ENCODE measurements at places on chromosomes 5 and 9.

- no peak for DNase-seq
These were observed 204.3 kb downstream of the PIK3R1 start for GRCh38 chr5:68419637-68420452.

- DNase-seq = no peak
These were observed 156.4 kb downstream of the EDIL3 start for GRCh38 chr5:84228266-84228665.

DNA sequence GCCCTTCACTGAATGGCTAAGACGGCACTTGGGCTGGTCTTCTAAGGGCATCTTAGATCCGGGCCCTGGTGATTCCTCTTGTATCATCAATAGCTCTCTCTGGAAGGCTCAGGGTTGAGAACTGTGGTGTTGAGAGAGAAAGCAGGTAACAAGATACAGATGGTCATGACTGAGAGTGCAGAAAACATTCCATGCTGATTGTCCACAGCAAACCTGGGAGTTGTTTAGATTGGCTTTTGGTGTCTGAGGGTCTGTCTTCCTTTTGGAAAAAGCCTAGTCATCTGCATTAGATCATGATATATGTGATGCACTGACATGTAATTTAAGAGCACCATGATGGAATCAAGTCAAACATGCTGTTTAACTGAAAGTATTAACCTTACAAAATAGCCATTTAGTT lies 331.9 kb downstream of the ADAMTS6 start:
- DNase-seq = no peak

GRCh38 chr9:103872811-103873210 lies 221.3 kb upstream of the SMC2 start:
- no peak for DNase-seq

DNA sequence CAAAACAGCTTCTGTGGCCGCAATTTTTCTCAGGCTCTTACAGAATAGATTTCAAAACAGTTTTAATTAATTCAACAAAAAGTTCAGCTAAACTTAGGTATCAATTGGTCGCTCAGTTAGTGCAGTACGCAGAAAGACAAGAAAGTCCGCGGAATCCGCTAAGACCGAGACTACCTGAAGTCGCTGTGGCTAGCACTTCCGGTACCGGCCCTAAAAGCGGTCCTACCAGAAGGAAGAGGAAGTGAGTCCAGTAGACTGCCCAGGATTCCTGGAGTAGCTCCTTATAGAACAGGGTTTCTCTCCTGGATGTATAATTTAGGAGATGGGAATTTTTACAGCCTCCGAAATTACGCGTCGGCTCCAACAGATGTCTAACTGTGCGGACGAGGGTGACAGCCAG lies 16.6 kb upstream of the PCDHB2 start:
- no peak for DNase-seq

- DNase-seq = no peak
These were observed 963 bp upstream of the CAST start for GRCh38 chr5:96660971-96661854.

- no peak for DNase-seq
These were observed 46.7 kb downstream of the SAR1B start for GRCh38 chr5:134585966-134586365.

- no peak for DNase-seq
These were observed 9.5 kb downstream of the EXOSC3 start for GRCh38 chr9:37775216-37775919.

- DNase-seq = no peak
These were observed 6.2 kb upstream of the SCAMP1 start for GRCh38 chr5:78354066-78354670.

DNA sequence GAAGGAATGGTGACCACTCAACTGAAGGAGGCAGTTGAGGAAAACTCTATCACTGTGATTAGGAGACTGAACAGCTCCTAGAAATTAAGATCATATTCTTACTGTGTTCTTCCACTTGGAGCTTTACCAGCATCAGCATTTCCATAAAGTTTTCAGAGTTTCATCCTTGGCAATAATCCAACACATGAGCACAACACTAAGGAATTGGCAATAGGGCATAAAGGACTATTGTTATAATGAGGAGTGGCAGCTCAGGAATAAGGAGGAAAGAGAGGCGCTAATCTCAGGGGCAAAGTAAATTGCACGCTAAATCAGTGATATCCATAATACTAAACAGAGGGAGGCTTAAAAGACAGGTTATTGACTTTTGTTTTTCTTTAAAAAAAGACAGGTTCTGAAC lies 338.9 kb downstream of the EFNA5 start:
- no peak for DNase-seq

DNA sequence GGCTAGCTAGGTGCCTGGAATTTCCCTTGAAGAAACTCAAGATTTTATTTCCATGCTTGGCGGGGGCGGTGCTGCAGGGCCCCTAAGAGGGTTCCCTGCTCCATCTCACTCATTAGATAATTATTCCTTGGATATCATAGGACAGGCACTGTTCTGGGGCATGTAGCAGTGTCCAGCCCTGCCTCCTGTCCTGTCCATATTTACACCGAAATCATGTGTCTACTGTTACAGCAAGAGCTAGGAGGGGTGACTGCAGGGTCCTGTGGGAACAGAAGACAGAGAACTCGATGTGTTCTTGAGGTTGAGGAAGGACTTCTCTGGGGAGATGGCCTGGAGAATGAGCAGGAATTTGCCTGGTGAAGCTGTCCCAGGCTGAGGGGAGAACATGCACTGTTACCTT lies 96.6 kb downstream of the CYFIP2 start:
- DNase-seq = no peak

GRCh38 chr5:105782501-105782900 lies 1888.2 kb downstream of the EFNA5 start:
- DNase-seq = no peak

DNA sequence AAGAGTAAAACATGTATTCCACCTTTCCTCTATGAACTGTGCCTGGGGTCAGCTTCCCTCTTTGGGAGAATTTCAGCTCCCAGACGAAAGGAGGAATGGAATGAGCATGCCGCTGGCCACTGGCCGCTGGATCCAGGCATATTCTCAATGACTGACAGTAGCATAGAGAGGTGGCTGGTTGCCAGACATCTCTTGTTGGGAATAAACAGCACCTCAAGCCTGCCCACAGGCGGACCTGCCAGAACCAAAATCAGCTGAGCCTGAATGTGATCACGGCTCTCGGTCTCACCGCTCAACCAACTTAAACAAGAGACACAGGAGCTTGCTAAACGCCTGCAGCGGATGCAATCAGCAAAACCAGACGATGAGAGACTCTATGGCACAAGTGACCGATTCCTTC lies 20.6 kb downstream of the TBC1D9B start:
- DNase-seq = no peak

GRCh38 chr5:96648593-96648992 lies 13.6 kb upstream of the CAST start:
- no peak for DNase-seq

Data from hypothalamus (tissue), 51 donors.